CD4-positive, alpha-beta T cell treated with Interleukin-6 for 4 hours (primary cell): ENCODE measurements at places on chromosomes 13 and 19.

DNA sequence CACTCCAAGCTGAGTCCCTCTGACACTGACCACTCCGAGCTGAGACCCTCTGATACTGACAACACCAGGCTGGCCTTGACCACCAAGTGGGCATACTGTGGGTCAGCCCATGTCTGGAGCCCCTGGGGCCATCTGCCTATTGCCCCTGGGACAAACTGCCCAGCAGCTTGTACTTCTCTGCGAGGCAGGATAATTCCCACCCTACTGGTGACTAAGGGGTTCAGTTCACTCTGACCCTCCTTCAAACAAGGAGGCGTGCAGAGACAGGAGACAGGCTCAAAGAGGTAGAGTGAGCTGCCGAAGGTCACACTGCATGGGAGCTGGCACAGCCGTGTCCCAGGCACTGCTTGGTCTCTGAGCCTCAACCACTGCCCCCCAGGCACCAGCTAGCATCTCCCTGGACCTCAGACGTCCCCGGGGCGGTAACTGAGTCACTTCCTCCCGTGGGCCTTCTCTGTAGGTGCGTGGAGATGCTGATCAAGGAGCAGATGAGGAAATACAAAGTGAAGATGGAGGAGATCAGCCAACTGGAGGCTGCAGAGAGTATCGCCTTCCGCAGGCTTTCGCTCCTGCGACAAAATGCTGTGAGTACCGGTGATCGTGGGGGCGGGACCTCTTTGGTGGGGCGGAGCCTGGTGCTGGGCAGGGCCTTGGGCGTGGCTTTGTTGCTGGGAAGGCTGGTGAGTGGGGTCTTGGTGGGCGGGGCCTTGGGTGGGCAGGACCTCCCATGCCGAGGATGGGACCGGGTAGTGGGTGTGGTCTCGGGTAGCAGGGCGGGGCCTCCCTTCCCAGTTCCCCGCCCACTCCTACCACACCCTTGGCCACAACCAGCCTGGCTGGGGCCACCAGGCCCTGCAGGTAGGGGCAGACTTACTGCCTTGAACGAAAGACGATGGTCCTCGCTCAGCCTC is 5.8 kb upstream of the USE1 start:
- DNase-seq = peak; percentile 35

DNA sequence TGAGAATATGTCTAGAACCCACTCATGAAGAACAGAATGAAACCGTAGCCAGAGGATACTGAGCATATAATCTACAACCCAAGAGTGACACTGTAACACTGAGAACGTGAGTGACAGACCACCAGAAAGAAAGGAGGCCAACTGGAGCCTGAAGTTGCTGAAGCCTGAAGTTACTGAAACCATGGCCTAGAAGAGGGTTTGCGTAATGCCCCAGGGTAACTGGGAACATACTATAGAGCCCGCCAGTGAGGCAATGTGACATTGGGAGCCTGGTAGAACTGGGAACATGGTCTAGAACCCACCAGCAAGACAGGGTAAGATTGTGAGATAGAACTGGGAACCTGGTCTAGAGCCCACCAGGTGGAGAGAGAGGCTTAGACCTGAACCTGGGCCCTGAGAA is 15.5 kb upstream of the TNFSF14 start:
- no peak for DNase-seq

DNA sequence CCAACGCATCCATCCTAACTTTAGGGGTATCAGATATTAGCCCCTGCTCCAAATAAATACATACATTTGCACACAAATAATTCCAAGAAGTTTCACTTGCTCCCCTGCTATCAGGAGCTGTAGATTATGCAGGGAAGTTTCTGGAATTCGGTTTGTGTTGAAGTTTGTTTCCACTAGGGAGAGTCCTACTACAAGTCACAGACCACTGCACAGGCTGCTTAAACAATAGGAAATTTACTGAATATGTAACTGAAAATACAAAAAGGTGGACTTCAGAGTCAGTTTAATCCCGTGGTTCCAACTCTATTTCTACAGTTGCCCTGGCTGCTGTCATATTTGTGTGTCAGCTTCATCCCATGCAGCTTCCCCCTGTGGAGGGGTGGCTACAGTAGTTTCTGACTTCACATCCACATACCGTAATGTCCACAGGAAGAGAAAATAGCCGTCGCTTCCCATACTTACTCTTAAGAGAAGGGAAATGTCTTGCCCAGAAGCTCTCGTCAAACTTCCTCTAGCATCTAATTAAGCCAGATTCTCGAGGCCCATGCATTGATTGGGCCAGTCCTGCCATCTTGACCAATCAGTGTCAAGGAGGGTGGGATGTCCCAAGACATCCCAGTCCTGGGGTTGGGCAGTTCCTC is 286.6 kb downstream of the COG6 start:
- no peak for DNase-seq

DNA sequence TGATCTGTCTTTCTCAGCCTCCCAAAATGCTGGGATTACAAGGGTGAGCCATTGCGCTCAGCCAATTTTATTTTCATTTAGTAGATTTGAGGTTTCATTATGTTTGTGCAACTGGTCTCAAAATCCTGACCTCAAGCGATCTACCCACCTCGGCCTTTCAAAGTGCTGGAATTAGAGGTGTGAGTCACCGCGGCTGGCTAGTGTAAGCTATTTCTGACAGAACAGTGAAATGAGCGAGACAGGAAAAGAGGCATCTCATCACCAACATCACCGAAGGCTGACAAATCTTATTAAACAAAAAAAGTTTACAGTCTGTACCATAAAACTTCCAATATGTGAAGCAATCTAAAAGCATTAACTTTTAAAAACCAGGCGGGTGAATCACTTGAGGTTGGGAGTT is 12.2 kb upstream of the ZNF888 start:
- DNase-seq = no peak

GRCh38 chr13:113051641-113052040 is 54.0 kb upstream of the F7 start:
- DNase-seq = no peak

GRCh38 chr19:45400192-45400591 is 4.7 kb downstream of the PPP1R13L start:
- DNase-seq = no peak

GRCh38 chr19:6292006-6292405 is 12.2 kb upstream of the MLLT1 start:
- no peak for DNase-seq

GRCh38 chr13:21673789-21674489 is 3.1 kb downstream of the FGF9 start:
- DNase-seq = peak; percentile 50

DNA sequence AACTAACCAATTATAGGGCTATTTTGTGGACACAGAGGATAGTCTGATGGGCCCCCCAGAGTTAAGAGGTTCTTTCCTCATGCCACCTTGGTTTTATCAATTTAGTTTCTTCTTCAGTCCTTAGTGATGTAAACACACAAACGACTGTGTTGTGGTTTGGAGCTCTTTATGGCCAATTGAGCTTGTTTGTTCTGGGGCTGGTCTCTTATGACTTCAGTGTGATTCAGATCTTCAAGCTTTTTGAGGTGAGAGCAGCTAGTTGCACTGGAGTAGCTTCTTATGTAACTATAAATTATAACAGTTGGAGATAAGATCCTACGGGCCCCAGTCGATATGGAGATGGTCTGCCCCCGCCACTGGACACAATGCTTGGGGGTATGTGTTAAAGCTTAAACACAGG is 22.0 kb upstream of the GJB6 start:
- DNase-seq = no peak

DNA sequence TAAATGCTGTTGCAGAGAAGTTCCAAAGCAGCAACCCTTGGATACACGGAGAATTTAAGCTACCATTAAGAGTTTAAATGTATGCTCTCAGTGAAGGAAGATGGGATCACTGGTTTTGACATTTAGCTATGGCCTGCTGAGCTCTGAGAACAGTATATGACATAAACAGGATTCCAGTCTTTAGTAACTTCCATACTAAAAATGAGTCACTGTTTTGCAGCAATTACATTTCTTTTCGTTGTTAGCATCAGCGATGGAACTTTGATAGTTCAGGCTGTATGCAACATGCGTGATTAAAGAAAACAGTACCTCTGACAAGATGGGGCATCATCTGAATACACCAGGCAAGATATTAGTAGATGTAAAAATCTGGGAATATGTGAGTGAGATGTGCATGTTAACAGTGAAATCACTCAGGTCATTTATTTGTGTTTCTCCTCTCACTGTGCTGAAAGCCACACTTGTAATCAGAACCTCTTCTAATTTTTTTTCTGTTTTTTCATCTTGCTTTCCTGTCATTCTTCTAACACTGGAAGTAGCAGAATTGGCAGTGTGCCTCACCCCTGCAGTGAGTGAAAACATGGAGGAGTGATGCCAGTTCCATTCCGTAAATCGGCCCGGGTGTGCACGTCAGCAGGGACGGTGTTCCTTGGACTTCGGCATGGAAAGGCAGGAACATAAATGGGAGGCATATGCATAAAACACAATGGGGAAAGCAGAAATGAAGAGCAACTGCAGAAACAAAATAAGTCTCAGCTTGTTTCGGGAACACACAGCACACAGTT is 361.5 kb downstream of the OXGR1 start:
- no peak for DNase-seq

DNA sequence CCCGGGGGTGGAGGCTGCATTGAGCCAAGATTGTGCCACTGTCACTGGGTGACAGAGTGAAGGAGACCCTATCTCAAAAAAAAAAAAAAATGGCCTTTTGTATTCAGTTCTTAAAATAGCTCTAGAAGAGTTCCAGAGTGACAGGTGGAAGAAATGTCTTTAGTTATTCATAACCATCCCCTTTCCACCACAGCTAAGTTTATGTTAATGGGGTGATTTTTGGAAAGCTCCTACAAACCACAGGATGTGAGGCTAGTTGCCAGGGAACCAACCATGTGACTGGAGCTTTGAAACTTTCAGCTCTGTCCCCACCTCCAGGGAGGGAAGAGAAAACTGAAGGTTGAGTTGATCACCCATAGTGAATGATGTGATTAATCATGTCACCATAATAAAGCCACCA is 6.9 kb downstream of the ZNF490 start:
- DNase-seq = peak; percentile 49

DNA sequence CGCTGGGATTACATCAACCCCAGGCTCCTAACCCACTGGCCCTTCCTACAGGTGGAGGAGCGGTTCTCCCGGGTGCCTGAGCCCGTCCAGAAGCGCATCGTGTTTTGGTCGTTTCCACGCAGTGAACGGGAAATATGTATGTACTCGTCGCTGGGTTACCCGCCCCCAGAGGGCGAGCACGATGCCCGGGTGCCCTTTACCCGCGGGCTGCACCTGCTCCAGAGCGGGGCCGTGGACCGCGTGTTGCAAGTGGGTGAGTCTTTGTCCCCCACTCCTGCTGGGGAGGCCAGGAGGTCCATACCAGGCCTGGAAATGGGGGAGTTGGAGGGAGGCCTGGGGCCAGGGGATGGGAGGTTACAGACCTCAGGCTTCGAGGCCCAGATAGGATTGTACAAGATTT is 4.4 kb downstream of the ZSWIM4 start:
- DNase-seq = no peak
